ENCODE measurements at places on chromosomes 3 and 15.

DNA sequence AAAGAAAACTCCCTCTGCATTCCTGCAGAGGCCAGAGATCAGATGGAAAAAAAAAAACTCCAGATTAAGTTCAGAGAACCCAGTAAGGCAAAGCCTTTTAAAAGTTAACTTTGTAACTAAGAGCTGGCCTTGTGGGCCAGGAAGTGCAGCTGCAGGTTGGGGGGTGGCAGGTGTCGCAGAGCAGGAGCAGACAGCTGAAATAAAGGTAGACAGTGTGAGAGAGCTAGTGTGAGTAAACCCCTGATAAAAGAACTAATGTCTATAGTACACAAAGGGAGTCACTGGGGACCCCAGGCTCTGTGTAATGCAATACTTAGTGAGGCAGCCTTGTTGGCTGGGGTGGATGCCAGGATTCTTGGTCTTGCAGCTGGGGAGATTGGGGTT lies 42.1 kb downstream of the PPCDC start:
- DNase-seq: no peak

DNA sequence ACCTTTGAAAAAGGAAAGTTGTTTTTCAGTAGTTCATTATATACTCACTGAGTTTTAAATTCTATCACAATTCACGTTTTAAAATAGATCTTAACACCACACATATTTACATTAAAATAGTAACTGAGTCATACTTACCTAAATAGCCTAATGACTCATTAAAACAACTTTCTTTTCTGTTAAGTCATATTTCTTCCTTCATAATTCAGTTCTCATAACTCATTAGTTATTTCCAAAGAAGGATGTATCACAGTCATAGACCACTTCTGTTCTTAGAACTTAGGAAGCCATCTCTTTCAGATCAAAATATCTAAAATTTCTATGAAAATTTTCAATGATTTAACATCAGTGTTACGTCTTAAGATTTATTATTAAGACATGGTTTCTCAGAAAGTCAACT lies 885.9 kb downstream of the FHIT start:
- no peak for DNase-seq

GRCh38 chr3:107661447-107662123 lies 138.8 kb downstream of the BBX start:
- DNase-seq: no peak

DNA sequence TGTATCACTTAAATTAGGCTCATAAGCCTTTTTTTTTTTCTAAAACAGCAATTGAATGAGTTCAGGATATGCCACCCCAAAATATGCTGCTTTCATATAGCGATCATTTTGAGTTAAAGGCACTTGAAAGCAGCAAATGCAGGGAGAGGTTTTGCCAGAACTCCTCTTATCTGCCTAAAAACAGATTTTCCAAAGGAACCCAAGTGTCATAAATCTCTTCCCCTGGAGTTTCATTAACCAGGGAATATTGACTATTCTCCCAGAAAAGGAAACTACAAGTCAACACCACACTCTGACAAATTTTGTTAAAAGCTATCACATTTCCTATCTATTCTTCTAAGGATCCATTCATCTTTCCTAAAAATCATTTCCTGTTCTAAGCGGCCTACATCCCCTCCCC lies 11.3 kb downstream of the DNAAF4 start:
- DNase-seq: no peak

DNA sequence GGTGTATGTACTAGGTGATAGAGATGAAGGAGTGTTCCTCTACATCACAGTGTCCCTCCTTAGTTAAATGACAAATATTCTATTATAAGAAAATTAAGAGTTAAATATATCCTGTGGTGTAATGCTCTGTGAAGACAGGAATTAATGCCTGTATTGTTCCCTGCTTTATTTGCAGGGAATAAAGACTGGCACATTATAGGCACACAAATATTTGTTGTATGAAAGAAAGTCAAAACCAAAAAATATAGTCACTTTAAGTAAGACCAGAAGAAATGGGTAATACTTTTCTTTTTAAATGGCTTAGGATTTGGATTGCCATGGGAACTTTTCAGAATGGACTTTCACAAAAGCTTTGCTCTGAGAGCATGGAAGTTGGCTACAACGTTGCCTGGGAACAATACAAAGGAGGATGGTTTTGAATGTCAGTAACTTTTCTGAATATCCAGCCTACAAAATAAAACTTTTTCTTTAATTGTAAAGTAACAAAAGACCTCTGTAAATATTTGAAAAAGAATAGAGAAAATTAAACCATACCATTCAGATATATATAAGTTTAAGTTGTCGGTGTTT lies 158.0 kb upstream of the P2RY1 start:
- no peak for DNase-seq

DNA sequence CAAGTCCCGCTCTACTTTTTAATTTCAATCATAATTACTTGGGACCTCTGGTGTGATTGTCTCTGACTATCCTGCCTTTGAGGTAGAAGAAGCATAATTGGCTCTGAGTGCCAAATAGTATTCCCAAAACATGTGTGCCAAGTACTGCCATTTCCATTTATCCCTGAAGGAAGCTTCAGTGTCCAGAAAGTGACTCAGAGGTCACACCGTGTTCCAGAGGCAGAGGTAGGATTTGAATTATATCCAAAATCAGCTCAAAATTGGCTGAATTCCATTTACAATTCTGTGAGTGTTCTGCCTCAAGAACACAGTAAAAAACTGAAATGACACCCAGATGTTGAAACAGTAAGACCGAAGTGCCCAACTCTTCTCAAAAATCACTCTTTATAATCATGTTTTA lies 255.3 kb downstream of the RSL24D1 start:
- no peak for DNase-seq

GRCh38 chr15:44763848-44764247 lies 27.5 kb downstream of the TRIM69 start:
- no peak for DNase-seq

DNA sequence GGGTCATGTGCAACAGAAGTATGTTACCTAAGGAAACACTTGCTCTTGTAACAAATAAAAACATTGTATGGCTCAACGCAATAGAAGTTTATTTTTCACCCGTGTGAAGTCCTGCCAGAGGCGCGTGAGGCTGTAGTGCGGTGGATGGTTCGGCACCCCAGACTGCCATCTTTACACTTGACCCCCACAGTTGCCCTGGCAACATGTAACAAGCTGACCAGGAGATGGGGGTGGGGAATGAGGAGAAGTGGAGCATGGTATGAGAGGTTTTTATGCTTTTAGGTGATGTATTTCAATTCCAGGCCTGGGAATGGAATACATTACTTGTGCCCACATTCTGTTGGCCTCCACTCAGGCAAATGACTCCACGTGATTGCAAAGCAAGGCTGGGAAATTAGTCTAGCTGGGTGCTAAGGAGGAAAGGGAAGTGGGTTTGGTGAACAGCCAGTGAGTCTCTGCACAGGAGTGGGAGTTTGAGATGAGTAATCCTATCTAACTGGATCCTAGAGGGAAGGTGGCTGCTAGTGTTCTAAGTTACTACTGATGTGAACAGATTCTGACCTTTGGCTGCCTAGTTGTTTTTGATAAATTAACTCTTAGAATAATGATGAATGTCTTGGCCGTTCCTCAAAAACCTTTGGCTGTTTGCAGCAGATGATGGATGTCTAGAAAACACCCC lies 33.8 kb upstream of the GREM1 start:
- DNase-seq: no peak

DNA sequence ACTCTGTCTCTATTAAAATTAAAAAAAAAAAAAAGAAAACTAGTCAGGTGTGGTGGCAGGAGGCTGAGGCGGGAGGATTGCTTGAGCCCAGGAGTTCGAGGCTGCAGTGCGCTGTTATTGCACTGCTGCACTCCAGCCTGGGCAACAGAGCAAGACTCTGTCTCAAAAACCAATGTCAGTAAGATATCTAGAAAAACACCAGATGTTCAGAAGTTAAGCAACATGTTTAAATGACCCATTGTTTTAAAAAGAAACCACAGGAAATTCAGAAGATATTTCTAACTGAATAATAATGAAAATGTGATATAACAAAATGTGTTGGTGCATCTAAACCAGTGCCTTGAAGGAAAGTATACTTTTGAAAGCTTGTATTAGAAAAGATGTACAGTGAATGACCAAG lies 203.4 kb upstream of the CGNL1 start:
- DNase-seq: no peak

- no peak for DNase-seq
These were observed 66.8 kb upstream of the BCHE start for GRCh38 chr3:165903885-165904630.

- DNase-seq: no peak
These were observed 7.3 kb downstream of the TBC1D2B start for GRCh38 chr15:78070049-78070700.

- DNase-seq: no peak
These were observed 224.9 kb upstream of the TOPAZ1 start for GRCh38 chr3:44016818-44017217.

DNA sequence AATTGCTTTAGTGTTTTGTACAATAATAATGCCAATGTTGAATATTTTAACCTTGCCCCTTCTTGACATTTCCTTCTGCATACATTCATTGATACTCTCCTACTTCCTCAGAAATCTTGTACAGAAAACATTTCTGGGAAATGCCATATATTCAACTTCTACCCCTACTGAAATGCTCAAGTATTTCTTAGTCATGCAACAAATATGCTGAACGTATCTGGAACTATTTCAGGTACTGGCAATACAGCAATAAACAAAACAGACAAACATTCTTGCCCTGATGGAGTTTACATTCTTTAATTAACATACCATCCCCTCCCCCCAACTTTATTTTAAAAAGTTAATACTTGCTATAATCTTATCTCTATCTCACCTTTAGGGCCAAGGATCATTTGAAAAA lies 147.2 kb downstream of the STAG1 start:
- no peak for DNase-seq

GRCh38 chr15:100229181-100230163 lies 112.3 kb downstream of the ADAMTS17 start:
- no peak for DNase-seq

- DNase-seq: no peak
These were observed 6.2 kb upstream of the SPSB4 start for GRCh38 chr3:141044695-141045641.

GRCh38 chr3:9373465-9373864 lies 10.6 kb downstream of the THUMPD3 start:
- no peak for DNase-seq

GRCh38 chr3:156143136-156143535 lies 22.8 kb downstream of the KCNAB1 start:
- DNase-seq: no peak

DNA sequence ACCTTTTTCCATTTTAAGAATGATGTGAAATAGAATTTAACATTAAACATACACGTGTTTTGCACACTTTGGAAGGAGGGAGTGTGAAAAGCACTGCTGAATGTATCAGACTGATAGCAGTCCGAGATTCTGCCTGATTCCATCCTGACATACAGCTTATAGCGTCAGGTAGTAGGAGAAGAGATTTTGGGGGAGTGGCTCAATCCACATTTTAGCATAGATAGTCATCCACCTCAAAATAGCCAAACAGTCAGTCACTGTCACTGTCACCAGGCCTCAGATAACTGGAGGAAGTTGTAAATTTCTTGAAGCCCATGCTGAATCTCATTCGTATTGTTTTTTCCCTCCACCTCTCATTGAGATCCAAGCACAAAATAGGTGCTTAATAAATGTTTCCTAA lies 35.4 kb upstream of the ARHGEF26 start:
- DNase-seq: no peak

DNA sequence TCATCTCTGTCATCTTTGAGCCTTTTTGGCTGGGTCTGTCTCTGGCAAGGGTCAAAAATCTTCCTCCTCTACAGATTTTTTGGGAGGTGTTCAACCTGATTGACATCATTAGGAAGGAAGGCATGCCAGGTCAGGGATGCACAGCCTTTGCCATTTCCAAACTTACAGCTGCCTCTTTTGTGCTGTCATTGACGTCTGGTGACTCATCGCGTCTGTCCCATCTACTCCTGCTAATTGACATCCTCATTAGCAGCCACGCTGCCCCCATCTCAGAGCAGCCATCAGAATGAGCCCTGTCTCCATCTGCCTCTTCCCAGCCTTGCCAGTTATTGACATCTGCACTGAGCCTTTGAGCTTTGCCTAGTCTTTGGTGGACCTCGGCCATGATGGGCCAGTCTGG lies 53.0 kb downstream of the PDIA5 start:
- DNase-seq: no peak

- DNase-seq: no peak
These were observed 734.2 kb upstream of the ALCAM start for GRCh38 chr3:104632521-104632920.

DNA sequence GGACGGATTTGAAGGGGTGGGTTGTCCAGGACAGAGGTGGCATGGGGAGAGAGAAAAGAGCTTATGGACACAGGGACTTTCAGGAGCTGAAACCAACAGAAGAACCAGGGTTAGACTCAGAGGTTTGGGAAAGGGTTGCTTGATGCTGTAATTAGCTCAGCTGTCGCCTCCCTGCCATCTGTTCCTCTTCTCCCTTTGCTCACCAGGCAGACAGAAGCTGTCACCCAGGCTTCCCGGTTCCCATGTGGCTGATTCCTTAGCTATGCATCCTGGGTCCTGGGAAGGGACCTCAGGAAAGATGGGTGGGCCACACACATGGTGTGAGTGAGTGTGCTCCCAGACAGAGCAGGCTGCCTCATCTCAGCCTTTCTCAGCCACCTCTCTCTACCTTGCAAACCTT lies 14.1 kb downstream of the PTPN23 start:
- DNase-seq: no peak

- no peak for DNase-seq
These were observed 30.0 kb upstream of the PHLDB2 start for GRCh38 chr3:111829023-111829422.

- DNase-seq: no peak
These were observed 39.7 kb upstream of the C15orf39 start for GRCh38 chr15:75161917-75162414.

DNA sequence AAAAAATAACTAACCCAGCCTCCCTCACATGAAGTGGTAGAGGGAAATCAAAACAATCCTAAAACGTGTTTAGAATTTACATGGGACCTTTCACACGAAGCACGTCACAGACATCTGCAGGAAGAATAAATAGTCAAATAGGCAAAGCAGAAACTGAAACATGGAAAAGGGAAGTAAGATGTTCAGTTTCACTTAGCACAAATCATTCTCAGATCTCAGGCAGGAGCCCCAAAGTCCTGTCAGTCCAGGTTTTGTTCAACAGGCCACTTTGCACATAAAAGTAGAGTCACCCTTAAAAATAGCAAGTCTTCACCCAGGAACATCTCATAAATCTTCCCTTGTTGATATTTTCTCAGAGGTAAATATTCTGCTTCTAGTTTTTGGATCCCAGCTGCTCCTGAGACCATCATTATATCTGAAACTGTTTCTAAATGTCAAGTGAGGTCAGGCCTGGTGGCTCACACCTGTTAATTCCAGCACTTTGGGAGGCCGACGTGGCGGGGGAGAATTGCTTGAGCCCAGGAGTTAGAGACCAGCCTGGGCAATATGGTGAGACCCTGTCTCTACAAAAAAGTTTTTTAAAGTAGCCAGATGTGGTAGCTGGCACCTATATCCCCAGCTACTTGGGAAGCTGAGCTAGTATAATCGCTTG lies 1.9 kb downstream of the RUBCN start:
- no peak for DNase-seq

DNA sequence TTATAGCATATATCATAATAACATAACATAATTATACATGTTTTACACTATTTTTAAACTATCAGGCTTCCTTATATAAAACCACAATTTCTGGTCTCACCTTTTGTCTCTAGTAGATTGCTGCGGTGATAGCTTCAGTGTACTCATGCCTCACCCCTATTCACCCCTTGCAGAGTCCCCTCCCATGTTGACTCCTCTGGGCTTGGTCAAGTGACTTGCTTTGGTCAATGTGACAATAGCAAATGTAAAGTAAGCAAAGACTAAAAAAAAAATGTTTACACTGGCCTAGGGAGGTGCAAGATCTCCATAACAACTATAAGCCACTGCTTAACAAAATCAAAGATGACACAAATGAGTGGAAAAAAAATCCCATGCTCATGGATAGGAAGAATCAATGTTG lies 537.5 kb downstream of the ROBO1 start:
- no peak for DNase-seq
